Suppressor macrophage (primary cell): ENCODE measurements at places on chromosomes 6 and 20.
A peak's percentile ranks its signal among the peaks of the same experiment; 100 is the strongest.

- DNase-seq, result no peak
These were observed 802 bp downstream of the CYP39A1 start for GRCh38 chr6:46651816-46652215.

GRCh38 chr20:31473331-31474096 lies 1.4 kb downstream of the DEFB124 start:
- DNase-seq, result no peak

- DNase-seq, result no peak
These were observed 25.5 kb downstream of the BANF2 start for GRCh38 chr20:17725094-17725835.

DNA sequence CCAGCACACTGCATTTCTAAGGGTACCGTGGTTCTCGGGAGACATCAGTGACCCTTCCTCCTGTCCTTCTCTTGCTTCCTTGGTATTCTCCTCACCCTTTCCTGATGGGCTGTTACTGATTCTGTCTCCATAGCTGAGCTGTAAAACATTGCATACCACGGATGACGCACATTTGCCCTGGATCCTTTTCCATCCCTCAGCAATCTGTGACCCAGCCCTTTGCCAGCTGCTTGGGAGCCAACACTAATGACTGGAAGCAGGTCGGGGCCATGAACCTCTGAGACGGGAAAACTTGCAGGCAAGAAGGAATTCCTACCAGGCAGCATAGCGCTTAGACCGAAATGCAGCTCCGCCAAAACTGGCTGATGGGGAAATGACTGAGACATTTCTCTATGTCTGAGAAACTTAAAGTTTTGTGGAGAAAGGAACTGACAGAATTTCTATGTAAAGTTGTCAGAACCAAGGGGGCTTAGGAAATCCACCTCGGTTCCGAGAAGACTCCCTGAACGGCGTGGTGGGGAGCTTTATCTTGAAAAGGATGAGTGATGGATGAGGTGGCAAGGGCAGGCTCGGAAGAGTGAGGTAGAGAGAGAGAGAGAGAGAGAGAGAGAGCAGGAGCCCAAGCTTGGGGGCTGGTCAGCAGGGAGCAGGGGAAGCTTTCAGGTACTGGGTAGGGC lies 19.2 kb downstream of the TUBB2B start:
- DNase-seq, result no peak

DNA sequence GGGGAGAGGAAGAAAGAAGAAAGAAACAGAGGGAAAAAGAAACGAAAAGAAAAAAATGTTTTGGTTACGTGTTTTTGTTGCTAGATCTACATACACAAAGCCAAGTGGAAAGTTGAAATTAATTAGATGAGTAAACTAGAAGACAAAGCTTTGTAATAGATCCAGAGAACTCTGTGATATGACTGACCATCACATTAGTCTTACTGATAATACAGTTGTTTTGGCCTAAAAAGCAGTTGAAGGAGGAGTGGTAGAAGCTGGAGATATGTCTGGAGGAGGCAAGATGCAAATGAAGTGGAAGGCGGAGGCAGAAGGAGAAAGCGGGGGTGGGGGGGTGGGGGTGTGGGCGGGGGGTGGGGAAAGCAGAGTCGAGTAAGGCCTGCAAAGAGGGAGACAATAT lies 500.1 kb upstream of the ID4 start:
- DNase-seq, result no peak

GRCh38 chr6:169960886-169961611 lies 209.6 kb downstream of the ERMARD start:
- DNase-seq, result no peak

DNA sequence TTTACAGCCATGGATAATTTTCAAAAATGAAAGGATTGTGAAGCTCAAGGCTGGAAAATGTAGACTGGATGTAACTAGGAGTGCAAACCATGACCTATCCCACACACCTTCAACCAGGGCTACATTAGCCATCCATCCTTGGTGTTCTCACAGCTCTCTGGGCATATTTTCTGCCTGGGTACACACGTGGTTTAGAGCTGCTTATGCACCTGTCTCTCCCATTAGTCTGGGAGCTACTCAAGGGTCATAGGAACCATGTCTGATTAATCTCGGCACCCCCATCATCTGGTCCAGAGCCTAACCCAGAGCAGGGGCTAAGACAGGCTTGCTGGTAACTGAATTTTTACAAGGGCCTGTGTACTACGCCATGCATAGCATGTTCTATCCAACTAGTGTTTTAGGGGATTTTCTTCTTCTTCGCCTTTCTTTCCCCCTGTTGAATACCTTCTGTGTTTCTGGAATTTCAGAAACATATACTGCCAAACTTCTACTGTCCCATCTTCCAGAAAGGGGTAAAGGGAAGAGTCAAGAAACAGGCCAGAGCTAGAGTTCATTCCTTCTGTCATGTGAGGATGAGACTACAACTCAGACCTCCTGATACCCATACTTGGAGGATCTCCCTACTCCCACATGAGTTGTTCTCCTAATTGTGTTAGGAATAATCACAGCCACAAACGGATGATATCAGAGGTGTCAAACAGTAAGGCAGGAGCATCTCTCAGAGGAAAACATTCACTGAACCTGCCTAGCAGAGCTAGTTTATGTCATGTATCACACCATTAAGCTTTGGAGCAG lies 25.4 kb upstream of the FAM83C start:
- peak; percentile 54 for DNase-seq

DNA sequence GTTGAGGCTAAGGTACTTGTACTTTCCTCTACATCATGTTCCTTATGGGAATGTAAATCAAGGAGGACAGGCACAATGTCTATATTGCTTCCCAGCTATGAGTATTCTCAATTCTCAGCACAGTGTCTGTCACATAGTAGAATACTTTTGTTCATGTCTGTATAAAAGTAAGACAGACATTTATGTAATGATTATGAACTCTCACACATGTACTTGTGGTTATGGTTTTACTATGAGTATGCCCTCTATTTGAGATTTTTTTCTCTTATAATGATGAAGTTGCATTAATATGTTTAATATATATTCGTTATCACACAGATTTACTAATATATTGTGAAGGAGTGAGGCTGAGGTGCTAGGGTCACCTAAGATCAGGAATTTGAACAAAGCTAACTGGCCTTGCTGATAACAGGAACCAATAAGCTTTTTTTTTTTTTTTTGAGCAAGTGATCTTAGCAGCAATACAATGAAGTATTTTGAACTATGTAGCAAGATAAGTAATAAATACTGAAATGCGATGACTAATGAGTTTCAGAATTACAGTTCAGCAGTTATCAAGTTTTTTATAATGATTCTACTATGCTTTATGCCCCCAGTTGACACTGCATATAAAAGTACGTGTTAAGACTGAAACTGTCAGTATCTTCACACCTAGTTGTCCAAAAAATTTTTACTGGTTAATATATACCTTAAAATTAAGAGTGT lies 623.1 kb downstream of the HTR1B start:
- no peak for DNase-seq

- no peak for DNase-seq
These were observed 363.8 kb downstream of the RNGTT start for GRCh38 chr6:88599571-88599970.

DNA sequence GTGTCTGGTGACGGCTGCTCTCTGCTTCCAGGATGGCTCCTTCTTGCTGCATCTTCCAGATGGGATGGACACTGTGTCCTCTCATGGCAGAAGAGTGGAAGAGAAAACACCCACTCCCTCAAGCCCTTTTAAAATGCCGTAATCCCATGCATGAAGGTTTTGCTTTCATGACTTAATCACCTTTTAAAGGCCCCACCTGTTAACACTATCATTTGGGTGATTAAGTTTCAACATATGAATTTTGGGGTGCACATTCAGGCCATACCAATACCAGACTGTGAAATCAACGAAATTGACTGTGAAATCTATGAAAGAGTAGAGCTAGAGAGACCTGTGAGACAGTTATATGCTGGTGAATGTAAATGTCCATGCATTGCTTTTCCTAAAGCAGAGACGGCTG lies 374.3 kb upstream of the CHD6 start:
- no peak for DNase-seq

- no peak for DNase-seq
These were observed 177.7 kb downstream of the ZDHHC14 start for GRCh38 chr6:157558487-157559200.

GRCh38 chr6:151437401-151437800 lies 14.5 kb downstream of the RMND1 start:
- DNase-seq, result no peak
